CD4-positive, alpha-beta T cell treated with Interferon alpha-2 for 1 hour (primary cell): ENCODE measurements at places on chromosomes 16 and 17.
A peak's percentile ranks its signal among the peaks of the same experiment; 100 is the strongest.

- no peak for DNase-seq
Measured at GRCh38 chr16:81405702-81406113, 38.9 kb upstream of the CMIP start.

- no peak for DNase-seq
Measured at GRCh38 chr16:78072275-78072674, 27.2 kb upstream of the WWOX start.

DNA sequence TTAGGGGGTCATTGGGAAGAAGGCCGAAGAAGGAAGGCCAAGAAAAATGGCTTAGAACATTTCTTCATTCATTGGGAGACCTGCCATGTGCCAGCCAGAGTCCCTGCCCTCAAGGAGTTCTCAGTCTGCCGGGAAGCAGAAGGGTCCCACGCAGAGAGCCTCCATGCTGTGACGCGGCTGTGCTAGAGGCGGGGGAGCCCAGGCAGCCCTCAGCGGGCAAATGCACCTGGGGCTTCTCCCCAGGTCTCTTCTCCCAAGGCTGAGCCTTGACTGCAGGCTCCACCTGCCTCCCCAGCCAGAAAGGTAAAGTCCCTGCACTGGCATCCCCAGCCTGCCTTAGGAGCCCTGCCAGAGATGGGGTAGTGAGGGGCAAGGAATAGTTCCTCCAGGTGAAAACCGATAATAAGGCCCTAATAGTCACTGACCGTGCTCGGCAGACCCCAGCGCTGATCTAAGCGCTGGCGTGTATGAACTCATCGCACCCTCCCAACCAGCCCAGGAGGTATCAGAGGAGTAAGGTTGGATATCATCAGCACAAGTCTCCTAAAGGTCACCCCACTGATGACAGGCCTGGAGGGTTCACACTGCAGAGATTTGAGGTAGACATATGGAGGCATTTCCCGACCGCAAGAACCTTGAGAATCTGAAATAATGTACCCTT, 6.0 kb upstream of the CDR2L start:
- DNase-seq, result no peak

DNA sequence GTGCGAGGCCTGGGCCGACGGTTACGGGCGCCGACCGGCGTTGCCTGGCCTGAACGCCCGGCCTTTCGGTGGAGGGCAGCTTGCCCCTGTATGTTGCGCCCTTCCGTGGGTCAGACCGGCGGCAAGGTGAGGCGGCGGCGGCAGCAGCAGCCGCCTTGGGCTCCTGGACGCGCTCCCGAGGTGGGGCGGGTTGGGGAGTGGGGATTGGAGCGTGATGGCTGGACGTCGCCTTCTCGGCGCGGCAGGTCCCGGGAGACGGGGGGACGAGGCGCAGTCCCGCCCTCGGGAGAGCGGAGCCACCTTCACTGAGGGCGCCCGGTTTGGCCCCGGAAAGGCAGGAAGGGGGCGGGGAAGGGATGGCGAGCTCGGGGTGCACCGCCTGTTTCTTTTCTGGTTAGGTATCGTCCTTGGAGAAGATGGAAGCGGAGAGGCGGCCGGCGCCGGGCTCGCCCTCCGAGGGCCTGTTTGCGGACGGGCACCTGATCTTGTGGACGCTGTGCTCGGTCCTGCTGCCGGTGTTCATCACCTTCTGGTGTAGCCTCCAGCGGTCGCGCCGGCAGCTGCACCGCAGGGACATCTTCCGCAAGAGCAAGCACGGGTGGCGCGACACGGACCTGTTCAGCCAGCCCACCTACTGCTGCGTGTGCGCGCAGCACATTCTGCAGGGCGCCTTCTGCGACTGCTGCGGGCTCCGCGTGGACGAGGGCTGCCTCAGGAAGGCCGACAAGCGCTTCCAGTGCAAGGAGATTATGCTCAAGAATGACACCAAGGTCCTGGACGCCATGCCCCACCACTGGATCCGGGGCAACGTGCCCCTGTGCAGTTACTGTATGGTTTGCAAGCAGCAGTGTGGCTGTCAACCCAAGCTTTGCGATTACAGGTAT, 671 bp downstream of the DGKE start:
- peak; percentile 77 for DNase-seq

DNA sequence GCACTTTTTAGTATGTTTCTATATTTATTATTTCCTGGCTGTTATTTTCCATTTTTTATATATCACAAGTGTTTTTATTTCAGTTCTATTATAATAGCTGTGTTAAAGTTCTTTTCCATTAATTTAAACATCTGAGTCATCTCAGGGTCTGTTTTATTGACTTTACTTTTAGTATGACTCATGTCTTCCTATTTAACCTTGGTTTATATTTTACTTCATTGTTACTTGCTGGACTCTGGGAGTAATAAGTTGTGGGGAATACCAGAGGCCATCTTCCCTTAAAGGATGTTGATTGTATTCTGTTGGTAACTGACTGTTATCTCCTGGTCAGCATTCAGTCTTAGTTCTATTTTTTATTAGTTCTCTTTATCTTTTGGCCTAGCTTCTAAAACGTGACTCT, 1508.2 kb downstream of the CDH11 start:
- no peak for DNase-seq

- DNase-seq, result no peak
Measured at GRCh38 chr16:49524947-49525315, 151.3 kb downstream of the C16orf78 start.

GRCh38 chr17:76735586-76736348, 1.4 kb downstream of the SRSF2 start:
- peak; percentile 21 for DNase-seq

DNA sequence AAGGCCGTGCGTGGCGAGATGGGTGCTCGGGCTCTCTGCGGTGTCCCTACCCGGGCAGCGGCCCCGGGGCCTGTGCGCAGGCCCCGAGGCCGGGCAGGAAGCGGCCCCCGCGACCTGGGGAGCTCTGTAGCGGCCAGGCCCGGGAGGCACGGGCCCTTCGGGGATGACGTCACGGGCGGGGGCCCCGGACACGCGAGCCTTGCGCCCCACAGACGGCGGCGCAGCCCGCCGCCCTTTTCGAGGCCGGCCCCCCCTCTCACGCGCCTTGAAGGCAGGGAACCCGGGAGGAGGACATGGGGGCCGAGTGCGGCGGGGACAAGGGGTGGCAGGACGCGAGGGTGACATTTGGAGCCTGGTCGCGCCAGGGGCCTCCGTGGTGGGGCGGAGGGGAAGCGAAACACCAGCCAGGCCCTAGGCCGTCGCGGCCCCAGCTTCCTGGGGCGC, 1.1 kb downstream of the RAI1 start:
- DNase-seq, result peak; percentile 60

- no peak for DNase-seq
Measured at GRCh38 chr16:424623-425081, 797 bp upstream of the RAB11FIP3 start.

DNA sequence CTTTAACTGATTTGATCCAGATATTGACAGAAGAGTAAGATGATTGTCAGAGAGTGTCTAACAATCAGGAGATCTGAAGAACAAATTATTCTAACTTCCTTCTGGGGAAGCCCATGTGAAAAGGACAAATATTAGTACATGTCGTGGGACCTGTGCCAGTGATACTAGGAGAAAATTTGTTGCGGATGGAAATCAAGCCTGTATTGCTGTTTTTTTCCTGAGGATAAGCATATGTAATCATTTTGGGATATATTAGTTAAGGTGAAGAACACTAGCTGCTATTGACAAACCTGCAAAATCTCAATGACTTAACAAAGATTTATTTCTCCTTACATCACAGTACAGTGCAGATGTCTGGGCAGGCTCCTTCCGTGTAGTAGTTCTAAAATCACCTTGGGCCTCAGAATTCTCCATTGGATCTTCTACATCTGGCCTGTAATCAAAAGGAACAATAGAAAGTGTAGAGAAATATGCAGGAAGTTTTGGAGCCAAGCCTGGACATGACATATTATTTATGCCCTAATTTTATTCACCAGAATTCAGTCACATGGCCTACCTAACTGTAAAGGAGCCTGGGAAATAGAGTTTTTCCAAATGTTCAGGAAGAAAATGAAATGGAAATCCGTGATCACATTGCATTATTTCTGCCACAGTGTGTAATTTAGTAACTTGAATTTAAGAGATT, 58.3 kb downstream of the CYB561 start:
- no peak for DNase-seq

- DNase-seq, result no peak
Measured at GRCh38 chr17:40194821-40195220, 17.6 kb downstream of the RAPGEFL1 start.

DNA sequence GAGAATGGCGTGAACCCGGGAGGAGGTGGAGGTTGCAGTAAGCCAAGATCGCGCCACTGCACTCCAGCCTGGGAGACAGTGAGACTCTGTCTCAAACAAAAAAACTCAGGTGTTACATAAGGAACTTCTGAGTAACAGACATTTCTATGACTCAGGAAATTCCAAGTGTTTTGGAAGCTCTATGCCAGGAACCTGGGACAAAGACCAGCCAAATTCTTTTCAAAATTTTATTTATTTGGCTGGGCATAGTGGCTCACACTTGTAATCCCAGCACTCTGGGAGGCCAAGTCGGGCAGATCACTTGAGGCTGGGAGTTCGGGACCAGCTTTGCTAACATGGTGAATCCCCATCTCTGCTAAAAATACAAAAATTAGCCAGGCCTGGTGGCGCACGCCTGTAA, 5.2 kb upstream of the SH2B1 start:
- DNase-seq, result no peak

- DNase-seq, result no peak
Measured at GRCh38 chr17:32349503-32349853, 479 bp upstream of the ZNF207 start.

DNA sequence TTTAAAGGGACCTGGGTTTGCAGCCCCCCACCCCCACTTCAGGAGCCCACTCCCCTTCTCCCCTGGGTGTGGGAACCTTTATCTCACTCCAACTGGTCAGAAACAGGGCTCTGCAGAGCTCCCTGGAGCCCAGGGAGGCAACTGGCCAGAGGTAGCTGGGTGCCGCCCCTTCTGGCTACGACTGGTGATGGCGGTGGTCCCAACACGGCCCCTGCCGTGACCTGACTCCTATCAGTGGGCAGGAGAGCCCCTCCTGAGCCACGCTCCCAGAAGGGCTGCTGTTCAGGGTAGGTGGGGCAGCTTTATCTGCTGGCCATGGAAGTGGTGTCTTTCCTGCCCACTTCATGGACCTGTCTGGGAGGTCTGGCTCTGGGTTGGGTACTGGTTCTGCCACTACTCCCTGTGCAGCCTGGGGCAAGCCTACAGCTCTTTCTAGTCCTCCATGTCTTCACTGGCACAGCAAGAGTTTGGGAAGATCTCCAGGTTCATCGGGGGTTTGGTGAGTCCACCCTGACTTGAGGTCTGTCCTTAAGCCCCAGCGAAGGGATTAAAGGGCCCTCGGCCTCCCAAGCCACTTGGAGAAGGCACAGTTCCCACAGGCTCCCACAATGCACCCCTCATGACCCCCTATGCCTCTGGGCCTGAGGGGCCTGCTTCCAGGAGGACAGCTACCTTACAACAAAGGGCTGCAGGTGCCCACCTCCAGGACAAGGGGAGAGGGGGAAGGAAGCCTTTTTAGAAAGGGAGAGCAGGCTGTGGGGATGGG, 5.5 kb upstream of the SREBF1 start:
- no peak for DNase-seq

GRCh38 chr17:6711081-6711674, 2.0 kb downstream of the SLC13A5 start:
- DNase-seq, result no peak

- DNase-seq, result no peak
Measured at GRCh38 chr17:68847711-68848110, 107.5 kb downstream of the ABCA8 start.
